NCI-H226 (cell line): ENCODE measurements at places on chromosomes 11 and 22.

GRCh38 chr11:69533296-69534165 lies 52.1 kb downstream of the LINC01488 start:
- DNase-seq: no peak

- DNase-seq: no peak
Measured at GRCh38 chr22:47783433-47784366, 1021.2 kb downstream of the TBC1D22A start.

GRCh38 chr11:106986673-106987072 lies 31.6 kb downstream of the GUCY1A2 start:
- DNase-seq: no peak

GRCh38 chr11:72254299-72254993 lies 10.5 kb upstream of the PHOX2A start:
- DNase-seq: no peak

DNA sequence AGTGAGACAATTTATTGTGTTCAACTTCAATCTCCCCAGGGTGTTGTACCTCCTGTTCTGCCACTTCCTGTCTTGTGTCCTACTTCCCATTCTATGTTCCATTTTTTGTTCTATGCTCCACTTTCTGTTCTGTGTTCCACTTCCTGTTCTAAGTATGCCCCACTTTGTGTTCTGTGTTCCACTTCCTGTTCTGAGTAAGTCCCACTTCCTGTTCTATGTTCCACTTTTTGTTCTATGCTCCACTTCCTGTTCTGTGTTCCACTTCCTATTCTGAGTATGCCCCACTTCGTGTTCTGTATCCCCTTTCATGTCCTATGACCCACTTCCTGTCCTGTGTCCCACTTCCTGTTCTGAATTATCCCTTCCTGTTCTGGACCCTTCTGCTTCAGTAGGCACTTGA lies 732.7 kb downstream of the TBC1D22A start:
- no peak for DNase-seq
